Activated CD8-positive, alpha-beta memory T cell treated with anti-CD3 and anti-CD28 coated beads for 48 hours (primary cell): ENCODE measurements at places on chromosomes 6 and 20.

DNA sequence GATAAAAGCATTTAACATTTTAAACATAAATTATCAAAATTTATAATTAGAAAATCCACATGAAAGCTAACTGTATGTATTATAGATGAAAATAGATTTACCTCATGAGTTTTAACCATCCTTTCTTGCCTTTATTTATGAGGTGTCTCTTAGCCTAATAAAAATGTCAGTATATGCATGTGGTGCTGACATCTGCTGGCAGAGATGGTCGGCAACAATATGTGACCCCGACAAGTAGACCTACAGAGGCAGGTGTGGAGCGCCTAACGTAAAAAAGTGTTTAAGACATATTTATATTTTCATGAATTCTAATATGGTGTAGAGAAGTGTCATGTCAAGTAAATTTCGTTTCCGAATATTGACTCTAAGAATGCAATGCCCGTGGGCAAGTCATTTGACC lies 149.0 kb upstream of the FUT9 start:
- no peak for DNase-seq

DNA sequence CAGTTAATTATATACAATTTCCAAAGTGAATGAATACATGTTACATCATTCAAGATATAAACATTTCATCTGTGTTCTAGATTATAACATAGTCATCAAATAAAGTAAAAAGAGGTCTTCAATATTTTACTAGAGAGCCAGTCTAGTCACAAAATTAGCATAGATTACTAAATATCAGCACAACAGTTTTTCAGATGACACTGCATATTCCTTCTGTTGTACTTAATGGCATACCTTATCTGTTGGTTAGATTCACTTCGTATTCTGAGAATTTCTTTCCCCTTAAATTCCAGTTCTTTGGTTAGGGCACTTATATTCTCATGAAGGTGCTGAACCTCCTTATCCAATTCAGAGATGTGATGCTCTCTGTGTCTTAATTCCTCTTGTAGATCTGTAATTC lies 39.8 kb upstream of the MCM9 start:
- no peak for DNase-seq

DNA sequence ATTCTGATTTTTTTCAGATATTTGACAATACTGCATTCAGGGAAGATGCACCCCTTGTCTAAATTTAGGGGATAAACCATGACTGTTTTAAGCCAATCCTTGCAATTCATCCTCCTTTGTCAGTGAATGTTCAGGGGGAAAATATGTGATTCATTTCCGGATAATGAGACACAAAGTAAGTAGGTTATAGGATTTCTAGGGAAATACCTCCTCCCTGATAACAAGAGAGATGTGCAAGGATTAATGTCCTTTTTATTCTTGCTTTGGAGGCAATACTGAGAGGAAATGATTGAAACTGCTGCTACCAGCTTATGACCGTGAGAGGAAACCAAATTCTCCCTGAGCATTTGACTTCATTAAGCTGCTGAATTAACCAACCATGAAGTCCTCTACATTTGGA lies 161.3 kb upstream of the EYA4 start:
- DNase-seq, result no peak

DNA sequence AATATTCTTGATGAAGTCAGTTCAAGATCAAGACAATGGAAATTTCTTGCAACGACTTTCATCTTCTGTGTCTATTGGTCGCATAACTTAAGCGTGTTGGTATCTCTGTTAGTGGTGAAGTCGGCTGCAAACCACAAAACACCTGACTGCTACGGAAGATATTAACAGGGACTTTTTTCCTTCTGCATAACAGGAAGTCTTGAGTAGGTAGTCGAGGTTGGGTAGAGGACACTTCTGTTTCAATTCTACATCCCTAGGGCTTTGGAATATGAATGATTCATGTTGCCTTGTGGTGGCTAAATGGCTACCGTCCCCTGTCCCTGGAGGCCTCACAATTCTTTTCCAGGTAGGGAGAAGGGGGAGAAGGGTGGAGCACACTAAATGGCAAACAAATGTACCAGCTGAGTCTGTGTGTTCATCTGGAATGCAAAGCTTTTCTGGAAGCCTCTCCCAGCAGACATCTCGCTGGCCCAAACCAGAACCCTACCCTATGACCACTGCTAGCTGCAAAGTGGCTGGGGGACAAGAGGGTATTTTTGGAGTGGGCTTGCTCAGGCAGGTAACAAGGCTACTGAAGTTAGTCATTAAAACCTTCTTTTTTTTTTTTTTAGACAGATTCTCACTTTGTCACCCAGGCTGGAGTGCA lies 34.6 kb upstream of the NKX2-2 start:
- DNase-seq, result no peak

DNA sequence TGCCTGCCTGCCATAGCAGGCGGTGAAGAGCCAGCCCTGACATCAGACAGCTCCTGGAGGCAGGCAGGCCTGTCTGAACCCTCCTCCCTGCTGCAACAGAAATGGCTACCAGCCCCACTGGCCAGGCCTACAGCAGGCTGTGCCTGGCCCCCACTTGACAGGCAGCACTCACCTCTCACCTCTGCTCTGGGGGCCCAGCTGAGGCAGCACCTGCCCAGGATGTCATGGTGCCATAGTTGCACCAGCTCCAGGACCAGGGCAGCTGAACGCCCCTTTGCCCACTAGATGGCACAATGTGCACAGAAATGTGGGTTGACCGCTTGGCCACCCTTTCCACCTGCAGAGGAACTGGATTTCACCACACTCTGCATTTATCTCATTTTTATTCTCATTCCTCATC lies 30.6 kb downstream of the MRPL14 start:
- no peak for DNase-seq

DNA sequence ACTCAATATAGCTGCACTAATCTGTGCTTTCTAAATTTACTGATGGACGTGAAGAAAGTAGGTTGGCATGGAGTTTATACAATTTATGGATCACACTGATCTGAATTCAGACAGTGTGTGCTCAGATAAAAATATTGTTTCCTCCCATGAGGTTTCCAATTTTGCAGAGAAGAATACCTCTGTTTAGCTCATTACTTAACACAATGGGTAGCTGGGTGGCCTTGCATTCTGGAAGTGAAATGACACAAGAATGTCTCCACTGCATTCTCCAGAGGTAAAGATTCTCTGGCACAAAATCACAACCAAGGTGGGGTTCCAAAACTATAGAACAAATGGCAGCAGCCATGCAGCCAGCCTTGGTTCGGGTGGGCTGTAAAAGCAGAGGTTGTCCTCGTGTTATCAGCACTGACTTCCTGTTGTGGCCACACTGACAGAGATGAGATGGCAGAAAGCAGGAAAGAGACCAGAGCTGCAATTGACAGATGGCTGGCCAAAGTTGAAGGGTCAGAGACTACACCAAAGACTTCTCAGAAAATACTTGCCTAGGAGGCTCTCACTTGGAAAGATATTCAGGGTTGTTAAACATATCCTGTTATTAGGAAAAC lies 50.2 kb downstream of the HDAC2 start:
- no peak for DNase-seq

GRCh38 chr6:148492654-148493290 lies 150.1 kb downstream of the SASH1 start:
- no peak for DNase-seq
